ENCODE measurements at places on chromosomes 7 and 10. TPM values are rescaled to one million over a fixed set of nuclear protein-coding genes. Genes with fewer than 3 reads are reported as not detected.

The ZNF680 gene
- total RNA-seq, result 35.4 TPM

The CFAP69 gene
- 14.0 TPM for total RNA-seq

The MMD2 gene
- not detected for total RNA-seq

The MLXIPL gene
- 36.4 TPM for total RNA-seq

The TMEM236 gene
- 2.0 TPM for total RNA-seq

The C10orf67 gene
- not detected for total RNA-seq

- H3K36me3 ChIP-seq, result no peaks in the 10 kb centered on the region
- H3K4me1 ChIP-seq, result peaks cover 8% of the 10 kb centered on the region
- no peaks in the 10 kb centered on the region for H3K27me3 ChIP-seq
- H3K4me3 ChIP-seq, result no peak overlapping the region
These were observed 52.7 kb downstream of the CNNM2 start for GRCh38 chr10:102970562-102971340.

DNA sequence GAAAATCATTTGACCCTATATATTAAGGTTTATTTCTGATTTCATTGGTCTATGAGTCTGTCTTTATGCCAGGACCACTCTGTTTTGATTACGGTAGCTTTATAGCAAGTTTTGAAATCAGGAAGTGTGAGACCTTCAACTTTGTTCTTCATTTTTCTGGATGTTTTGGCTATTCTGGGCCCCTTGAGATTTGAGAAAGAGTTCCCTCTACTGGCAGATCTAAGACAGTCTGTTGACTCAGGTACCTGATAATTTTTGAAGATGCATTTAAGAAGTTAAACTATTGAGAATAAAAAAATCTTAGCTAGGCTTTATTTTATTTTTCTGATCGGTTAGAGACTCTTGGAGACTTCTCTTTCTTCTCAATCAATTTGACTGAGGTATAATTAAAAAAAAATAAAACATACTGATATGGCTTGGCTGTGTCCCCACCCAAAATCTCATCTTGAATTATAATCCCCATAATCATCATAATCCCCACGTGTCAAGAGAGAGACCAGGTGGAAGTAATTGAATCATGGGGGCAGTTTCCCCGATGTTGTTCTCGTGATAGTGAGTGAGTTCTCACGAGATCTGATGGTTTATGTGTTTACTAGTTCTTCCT is 209.2 kb downstream of the SNX10 start:
- DNase-seq, result no peak
- H3K27me3 ChIP-seq, result no peaks in the 10 kb centered on the region
- no peaks in the 10 kb centered on the region for H3K4me1 ChIP-seq
- H3K36me3 ChIP-seq, result no peaks in the 10 kb centered on the region
- no peak overlapping the region for H3K27ac ChIP-seq
- no peak overlapping the region for H3K4me3 ChIP-seq

DNA sequence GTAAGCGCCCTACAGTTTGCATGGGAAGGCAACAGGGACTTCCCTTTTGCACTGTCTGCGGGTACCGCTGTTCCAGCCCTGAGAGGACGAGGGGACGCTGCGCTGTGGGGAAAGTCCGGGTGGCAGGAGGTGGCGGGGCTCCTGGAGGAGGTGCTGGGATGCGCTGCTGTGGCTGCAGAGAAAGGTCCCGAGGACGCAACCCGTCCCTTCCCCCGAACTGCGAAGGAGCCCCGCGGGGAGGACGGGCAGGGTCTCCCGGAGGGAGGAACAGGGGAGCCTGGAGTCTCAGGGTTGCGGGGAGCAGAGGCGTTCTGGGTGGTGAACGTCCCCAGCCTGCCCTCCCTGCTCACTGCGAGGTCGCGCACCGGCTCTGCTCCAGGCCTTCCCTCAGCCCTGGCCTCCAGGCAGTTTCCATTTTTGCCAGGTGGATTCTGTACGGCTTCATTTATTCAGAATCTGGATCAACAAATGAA is 91.6 kb downstream of the CXCL12 start:
- H3K4me3 ChIP-seq, result peak overlapping the region; percentile 50
- no peak for DNase-seq
- H3K4me1 ChIP-seq, result peaks cover 30% of the 10 kb centered on the region
- no peaks in the 10 kb centered on the region for H3K27me3 ChIP-seq
- peak overlapping the region; percentile 76 for H3K27ac ChIP-seq

DNA sequence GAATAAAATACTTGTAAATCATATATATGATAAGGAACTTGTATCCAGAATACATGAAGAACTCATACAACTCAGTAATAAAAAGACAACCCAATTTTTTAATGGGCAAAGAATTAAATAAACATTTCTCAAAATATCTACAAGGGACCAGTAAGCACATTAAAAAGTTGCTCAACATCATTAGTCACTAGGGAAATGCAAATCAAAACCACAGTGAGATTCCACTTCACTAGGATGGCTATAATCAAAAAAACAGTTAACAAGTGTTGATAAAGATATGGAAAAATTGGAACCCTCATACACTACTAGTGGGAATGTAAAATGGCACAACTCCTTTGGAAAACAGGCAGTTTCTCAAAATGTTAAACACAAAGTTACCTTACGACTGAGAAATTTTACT is 40.3 kb upstream of the YAE1 start:
- no peaks in the 10 kb centered on the region for H3K36me3 ChIP-seq
- H3K4me1 ChIP-seq, result no peaks in the 10 kb centered on the region
- DNase-seq, result no peak
- no peak overlapping the region for H3K27ac ChIP-seq
- no peaks in the 10 kb centered on the region for H3K27me3 ChIP-seq
